Right atrium auricular region (tissue), 2 donors: ENCODE measurements at places on chromosomes 5 and 9.

DNA sequence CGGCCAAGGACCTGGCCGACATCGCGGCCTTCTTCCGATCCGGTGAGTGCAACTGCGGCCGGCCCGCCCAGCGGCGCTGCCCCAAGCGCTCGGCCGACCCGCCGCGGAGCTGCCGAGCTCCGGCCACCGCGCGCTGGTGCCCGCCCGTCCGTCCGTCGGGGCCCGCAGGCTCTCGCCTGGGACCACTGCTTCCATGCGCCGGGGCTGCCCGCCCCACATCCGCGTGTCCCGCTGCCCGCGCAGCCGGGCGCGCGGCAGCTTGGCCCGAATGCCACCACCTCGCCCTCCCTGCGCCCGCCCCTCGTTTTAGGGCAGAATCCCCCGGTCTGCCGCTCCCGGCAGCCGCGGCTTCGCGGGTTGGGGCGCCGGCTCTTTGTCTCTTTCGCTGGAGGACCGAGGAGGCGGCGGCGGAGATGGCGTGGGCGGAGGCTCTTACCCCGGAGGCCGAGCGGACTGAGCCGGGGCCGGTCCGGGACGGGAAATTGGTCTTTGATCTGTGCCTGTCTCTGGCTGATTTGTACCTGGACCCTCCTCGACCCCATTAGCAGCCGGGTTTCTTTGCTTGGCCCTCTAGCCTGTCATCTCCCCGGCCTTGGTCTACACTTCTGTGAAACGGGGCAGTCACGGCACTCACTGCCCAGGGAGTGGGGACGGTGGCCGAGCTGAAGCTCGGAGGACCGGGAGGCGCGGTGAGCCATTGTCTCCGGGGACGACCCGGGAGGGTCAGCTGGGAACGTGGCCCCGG is 871 bp downstream of the TRIO start:
- DNase-seq: peak; percentile 60

DNA sequence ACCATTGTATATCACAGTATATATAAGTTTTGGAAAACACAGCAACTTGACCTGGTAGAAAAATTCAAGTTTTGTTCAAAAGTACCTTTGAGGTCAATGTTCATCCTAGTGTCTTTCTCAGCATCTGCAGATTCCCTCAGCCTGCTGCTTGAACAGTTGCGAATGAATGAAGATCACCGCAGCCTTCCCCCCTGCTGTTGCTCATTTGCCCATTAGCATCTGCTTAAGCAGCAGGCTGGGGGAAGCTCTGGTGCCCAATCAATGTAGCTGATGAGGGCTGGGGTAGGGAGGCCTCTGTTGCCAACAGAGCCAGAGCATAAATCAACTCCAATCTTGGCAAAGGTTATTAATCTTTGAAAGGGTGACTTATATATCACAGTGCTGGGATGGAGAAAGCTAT is 586.5 kb upstream of the PTPRD start:
- DNase-seq: no peak

DNA sequence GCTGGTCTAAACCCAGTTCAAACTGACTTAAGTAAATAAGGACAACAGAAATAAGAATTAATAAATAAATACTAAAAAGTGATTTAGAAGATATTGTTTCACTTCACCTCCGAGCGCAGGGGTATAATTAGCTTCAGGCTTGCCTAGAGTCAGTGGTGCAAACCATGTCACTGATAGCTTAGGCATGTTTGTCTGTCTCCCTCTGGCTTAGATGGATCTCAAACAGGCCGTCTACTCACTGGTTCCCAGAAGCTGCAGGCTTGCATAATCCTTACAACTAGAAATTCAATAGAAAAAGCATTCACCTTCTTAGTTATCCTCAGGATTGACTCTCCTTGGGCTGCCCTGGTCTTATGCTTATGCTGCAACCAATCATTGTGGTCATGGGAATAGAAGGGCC is 629.8 kb upstream of the WWC1 start:
- DNase-seq: no peak

- DNase-seq: no peak
Measured at GRCh38 chr9:98639133-98639532, 69.6 kb downstream of the GABBR2 start.

DNA sequence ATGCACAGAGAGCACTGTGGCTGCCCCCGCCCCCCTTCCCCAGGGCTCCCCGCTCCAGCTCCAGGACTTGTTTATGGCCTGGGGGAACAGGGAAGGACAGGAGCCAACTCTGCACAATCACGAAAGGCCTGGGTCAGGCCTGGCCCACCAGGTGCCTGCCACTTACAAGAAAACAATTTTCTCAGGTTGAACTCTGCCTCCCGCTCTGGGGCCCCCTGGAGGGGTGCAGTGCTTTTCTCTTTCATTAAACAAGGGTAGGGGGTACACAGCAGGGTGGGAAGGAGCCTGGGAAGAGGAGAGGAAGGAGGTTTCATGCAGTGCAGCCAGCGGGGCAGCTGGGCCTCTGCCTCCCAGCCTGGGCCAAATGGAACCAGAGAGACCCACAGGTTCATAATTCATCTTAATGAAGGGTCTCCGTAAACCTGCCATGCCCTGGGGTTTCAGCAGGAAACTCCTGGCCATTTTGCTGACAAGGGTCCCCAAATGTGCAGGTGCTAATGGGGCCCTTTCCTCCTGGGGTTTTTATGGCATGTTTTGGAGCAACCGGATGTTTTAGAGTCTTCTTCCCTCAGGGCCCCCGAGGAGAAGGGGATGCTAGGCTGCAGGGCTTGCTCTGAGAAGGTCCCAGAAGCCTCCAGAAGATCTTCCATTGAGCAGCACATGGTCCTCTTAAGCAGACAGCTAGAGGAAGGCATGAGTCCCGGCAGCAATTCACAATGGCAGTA is 219.8 kb downstream of the SLIT3 start:
- no peak for DNase-seq

DNA sequence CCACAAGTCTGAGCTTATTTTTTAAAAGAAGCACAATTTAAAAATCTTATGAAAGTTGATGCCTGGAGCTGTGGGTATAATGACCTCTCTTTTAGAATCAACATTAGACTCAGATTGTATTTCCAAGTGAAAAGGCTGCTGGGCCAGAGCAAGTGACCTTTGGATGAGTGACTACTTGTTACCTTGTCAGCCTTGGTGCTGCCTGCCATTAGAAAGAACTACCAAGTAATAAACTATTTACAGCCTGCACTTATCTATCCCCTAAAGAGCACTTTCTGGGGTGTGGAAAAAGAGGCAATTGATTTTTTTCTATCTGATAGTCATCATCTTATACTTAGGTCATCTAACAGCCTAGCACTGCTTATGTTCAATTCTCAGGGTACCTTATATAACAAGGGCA is 134.9 kb upstream of the FBXL17 start:
- no peak for DNase-seq

DNA sequence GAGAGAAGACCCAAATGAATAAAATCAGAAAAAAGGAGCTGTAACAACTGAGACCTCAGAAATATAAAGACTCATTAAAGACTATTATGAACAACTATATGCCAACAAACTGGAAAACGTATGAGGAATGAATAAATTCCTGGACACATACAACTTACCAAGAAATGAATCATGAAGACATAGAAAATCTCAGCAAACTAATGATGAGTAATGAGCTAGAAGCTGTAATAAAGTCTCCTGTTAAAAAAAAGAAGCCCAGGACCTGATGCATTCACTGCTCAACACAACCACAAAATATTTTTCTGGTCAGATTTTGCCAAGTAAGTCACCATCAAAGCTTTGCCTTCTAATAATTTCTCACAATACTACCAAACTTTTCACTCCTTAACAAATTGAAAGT is 666.7 kb downstream of the LRRC70 start:
- no peak for DNase-seq

GRCh38 chr9:84331119-84331809 is 9.3 kb downstream of the SLC28A3 start:
- no peak for DNase-seq

GRCh38 chr9:78900500-78900899 is 603.6 kb downstream of the PSAT1 start:
- no peak for DNase-seq

DNA sequence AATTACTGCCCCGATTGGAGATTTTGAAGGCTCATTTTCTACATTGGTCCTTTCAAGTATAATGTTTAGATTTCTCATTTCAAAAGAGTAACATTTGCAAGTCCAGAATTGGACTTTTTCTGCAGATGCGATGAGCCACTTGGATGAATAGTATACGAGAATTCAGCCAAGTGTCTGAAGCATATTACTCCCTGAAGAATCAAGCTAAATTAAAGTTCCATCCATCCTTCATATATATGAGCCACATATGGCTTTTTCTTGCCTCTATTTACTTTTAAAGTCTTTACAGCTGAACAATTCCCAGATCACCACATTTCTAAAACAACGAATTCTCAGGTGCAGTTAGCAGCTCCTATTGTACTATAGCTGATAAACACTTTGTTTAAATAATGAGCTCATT is 288.7 kb downstream of the CEMIP2 start:
- DNase-seq: no peak

DNA sequence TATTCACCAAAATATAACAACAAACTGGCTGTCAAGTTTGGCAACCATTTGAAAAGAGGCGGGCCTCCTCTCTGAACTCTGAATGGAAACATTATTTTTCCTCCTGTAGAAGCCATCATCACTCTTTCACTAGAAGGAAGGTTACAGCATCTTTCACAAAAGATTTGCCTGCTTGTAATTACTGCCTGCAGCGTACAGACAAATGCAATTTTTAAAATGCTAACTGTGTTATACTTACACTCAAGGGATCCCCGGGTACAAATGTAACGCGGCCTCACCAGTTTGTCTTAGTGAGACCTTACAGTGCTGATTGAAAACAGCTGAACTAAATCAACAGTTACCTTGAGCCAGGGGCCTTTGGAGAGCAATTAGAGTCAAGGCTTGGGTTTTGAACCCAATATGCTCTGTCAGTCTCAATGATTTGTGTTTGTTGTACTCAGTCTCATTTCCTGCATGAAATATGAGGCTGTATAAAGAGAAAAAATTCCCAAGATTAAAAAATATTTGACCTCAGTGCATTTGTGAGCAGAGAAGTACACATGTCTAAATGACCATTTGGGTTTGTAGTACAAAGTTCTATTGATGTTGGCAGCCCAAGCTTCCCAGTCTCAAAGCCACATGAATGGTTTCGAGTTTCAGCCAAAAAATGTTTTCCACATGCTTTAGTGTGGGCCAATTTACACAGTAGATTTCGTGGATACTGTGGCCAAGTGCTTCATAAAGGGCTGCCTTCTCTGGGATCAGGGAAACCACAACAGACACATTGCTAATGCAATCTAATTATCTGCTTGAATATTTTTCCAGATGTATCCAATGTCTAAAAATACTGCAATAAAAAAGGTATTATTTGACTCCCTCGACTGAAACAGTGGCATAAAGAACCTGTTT is 500.0 kb downstream of the SPATA31D1 start:
- no peak for DNase-seq

GRCh38 chr5:118637947-118638670 is 350.2 kb downstream of the DTWD2 start:
- DNase-seq: no peak

- DNase-seq: no peak
Measured at GRCh38 chr9:98869078-98869745, 61.7 kb downstream of the GALNT12 start.

DNA sequence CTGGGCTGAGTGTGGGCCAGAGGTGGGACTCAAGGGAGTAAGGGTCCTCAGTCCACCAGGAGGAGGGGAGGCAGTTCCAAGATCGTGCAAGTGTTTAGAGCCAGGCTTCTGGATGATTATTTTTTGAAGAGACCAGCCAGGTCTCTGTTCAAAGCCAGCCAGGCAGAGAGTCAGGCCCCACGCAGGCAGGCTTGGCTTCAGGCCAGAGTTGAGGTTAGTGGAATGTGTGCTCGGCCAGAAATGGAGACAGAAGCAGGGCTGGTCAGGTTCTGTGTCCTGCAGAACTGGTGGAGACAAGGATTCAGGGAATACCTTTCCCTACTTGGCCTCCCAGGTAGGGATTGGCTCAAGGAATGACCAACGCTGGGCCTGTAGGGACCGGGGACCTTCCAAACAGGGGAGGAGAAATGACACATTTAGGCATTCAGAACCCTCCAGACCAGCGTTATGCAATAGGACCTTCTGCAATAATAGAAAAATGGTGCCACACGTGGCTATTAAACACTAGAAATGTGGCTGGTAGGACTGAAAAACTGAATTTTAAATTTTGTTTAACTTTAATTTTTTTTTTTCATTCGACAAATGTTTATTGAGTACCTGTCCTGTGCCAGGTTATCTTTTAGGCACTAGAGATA is 106.2 kb downstream of the CMYA5 start:
- DNase-seq: no peak

- no peak for DNase-seq
Measured at GRCh38 chr5:128857076-128857677, 108.1 kb upstream of the SLC27A6 start.

GRCh38 chr9:16223074-16223871 is 647.2 kb downstream of the BNC2 start:
- no peak for DNase-seq

GRCh38 chr9:109273869-109274268 is 47.0 kb downstream of the EPB41L4B start:
- no peak for DNase-seq

- no peak for DNase-seq
Measured at GRCh38 chr5:160310552-160311295, 1.6 kb downstream of the CCNJL start.

DNA sequence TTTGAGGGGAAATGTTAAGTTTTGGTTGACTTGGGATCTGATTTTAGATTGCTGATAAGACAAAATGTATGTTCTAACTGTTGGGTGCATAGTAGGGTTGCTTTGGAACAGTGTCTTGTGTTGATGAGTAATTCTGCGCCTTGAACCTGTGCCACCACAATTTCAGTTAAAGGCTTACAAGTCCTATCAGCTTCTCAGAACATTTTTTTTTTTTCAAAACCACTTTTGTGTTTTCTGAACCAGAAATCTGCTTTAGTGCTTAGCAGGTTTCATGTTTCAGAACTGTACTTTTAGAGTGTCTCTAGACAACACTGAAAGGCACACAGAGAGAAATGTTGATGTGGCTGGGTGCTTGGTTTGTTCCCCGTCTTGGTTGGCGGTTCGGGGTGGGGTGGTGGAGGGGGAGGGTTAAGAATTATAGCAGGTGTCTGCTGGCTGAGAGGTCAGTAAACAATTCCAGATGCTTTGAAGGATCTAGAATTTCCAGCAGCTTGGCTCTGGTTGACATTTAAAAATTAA is 84.6 kb downstream of the ANKRD55 start:
- no peak for DNase-seq

DNA sequence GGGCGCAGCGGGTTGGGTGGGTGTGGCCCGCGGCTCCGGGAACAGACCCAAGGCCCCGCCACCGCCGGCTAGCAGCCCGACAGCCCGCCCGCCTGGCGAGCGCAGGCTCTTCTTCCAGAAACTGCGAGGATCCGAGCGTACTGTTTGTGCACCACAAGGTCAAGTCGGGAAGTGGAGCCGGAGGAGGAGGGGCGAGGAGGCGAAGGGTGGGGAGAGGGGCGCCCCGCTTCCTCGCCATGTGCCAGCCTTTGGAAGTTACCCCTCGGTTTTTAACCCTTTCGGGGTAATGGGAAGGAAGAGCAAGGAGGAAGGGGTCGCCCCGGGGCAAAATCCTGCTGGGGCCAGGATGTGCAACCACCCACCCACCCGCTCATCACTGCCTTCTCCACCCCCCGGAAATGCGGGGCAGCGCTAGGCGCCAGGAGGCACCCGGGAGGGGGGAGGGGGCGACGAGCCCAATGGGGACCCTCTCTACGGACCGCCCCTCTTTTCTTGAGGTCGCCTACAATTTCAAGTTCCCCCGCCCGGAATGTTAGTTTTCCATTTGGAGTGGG is 1.1 kb upstream of the JADE2 start:
- peak; percentile 92 for DNase-seq

- DNase-seq: peak; percentile 94
Measured at GRCh38 chr5:181246276-181247049, 2.8 kb upstream of the RACK1 start.

GRCh38 chr5:105940181-105940580 is 1730.6 kb downstream of the EFNA5 start:
- DNase-seq: no peak

- DNase-seq: no peak
Measured at GRCh38 chr9:18382243-18382642, 91.7 kb upstream of the ADAMTSL1 start.
